SK-N-SH (cell line): ENCODE measurements at places on chromosomes 1 and 21.

GRCh38 chr1:67459068-67459467, 28.9 kb upstream of the SERBP1 start:
- no peak for DNase-seq

DNA sequence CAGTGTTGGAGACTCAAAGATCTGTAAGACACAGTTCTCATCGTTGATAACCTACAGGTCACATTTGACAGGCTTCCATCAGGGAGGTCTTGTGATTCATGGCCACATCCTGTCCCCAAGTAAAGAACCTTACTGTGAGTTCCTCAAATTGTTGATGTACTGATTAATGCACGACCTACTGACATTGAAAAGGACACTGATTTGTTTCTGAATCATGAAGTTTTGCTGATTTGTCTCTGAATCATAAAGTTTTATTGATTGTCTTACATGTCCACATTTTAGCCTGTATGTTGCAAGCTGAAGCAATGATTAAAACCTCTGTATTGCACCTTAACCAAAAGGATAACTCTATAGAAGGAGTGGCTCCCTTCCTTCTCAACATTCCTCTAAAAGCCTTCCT, 476.3 kb upstream of the RUNX1 start:
- no peak for DNase-seq

GRCh38 chr1:220697326-220697725, 7.2 kb downstream of the C1orf115 start:
- no peak for DNase-seq

- no peak for DNase-seq
Measured at GRCh38 chr1:231763456-231763855, 136.9 kb downstream of the DISC1 start.

DNA sequence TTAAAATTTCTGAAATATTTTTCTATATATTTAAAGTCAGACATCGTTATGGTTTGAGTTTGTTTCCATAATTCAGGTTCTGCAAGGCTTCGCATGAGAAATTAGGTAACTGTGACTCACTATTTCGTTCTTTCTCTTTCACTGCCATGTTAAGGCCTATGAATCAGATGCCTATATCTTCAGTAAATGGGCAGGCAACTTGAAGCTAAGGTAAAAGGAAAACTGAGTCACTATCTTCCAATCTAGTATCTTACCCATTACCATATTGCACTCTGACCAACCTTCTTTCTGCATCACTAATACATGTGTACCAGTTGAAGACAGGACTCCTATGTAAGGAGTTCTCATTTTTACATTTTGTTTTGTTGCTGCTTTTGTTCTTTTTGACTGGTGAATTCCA, 37.8 kb downstream of the PYHIN1 start:
- DNase-seq = no peak

DNA sequence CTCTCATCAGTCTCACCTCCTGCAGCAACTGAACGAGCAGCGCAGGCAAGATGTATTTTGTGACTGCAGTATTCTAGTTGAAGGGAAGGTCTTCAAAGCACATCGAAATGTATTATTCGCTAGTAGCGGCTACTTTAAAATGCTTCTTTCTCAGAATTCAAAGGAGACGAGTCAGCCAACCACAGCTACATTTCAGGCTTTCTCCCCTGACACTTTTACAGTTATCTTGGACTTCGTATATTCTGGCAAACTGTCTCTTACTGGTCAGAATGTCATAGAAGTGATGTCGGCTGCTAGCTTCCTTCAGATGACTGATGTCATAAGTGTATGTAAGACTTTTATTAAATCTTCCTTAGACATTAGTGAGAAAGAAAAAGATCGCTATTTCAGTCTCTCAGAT, 53.7 kb downstream of the ZBTB8A start:
- no peak for DNase-seq

DNA sequence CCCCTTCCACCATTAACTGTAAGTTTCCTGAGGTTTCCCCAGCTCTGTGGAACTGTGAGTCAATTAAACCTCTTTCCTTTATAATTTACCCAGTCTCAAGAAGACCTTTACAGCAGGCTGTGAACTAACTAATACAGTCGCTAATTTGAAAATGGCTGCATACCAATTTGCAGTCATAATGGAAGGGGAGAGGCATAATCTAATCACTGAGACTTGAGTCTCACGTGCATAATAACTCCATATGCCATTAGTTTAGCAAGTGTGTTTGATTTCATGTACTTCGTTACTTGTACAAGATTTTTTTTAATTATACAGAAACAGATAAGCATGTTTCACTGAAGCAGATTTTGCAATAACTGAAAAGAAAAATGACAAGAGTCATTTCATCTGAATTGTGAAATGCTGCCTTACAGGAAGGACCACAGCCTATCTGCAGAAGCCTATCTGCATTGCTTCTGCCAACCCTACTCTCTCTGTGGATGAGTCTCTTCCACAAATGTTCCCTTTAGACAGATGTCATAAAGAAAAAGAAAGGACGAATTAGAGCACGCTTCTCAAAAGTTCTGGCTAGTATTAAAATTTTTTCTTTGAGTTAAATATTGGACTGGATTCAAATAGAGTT, 99.1 kb downstream of the PTGER3 start:
- DNase-seq = no peak

GRCh38 chr1:229133151-229133550, 137.8 kb upstream of the RAB4A start:
- DNase-seq = no peak

- no peak for DNase-seq
Measured at GRCh38 chr21:27740084-27740483, 773.2 kb upstream of the ADAMTS5 start.

- no peak for DNase-seq
Measured at GRCh38 chr1:184068354-184068753, 16.8 kb downstream of the TSEN15 start.

GRCh38 chr1:245582026-245582425, 427.2 kb downstream of the KIF26B start:
- no peak for DNase-seq

GRCh38 chr1:32150847-32151246, 28.6 kb upstream of the TXLNA start:
- DNase-seq = no peak

DNA sequence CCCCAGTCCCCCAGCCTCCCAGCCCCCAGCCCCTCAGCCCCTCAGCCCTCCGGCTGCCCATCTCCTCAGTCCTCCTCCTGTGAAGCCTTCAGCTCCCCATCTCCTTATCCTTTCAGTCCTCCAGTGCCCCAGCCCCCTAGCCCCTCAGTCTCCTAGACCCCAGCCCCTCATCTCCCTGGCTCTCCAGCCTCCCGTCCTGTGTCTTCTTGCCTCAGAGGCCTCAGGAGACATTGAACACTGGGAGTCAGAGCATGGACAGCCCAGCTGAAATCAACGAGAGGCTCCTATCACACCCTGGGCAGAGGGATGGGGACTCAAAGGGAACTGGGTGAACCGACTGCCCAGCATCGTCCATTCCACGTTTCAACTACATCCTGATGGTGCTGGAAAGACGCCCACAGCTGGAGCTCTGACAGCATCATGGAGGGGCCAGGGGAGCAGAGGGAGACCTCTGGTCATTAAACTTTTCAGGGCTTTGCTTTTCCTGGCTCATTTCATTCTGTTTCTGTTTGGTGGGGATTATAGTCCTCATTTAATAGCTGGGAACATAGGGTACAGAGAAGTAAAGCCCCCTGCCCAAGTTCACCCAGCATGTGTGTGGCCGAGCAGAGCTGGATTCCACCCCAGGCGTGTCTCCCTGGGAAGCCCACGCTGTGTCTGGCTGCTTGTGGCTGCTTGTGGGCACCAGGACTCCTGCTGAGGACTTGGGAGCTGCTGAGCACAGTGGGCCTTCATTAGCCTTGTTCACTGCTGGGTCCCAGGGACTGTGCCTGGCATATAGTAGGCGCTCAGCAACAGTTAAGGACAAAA, 396.7 kb downstream of the PTPRU start:
- DNase-seq = peak; percentile 52

DNA sequence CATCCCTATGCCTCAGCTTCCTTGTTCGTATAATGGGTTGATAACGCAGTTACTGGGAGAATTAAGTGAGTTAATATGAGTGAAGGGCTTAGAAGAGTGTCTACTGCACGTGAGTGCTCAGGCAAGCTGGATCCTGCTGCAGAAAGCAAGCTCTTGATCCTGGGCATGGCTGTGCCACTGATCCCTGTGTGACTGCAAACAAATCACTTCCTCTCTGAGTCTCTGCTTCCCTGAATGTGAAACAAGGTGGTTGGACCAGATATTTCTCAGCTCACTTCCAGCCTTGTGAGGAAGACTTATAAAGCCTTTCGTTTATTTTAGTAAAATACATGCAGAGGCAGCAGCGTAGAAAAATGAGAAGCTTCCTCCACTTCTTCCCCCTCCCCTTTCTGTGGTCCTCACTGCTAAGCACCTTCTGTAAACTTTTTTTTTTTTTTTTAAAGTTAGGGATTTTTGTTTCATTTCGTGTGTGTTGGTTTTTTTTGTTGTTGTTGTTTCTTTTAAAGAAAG, 13.8 kb downstream of the PSEN2 start:
- no peak for DNase-seq

- DNase-seq = no peak
Measured at GRCh38 chr1:17546946-17547670, 7.6 kb downstream of the ARHGEF10L start.

DNA sequence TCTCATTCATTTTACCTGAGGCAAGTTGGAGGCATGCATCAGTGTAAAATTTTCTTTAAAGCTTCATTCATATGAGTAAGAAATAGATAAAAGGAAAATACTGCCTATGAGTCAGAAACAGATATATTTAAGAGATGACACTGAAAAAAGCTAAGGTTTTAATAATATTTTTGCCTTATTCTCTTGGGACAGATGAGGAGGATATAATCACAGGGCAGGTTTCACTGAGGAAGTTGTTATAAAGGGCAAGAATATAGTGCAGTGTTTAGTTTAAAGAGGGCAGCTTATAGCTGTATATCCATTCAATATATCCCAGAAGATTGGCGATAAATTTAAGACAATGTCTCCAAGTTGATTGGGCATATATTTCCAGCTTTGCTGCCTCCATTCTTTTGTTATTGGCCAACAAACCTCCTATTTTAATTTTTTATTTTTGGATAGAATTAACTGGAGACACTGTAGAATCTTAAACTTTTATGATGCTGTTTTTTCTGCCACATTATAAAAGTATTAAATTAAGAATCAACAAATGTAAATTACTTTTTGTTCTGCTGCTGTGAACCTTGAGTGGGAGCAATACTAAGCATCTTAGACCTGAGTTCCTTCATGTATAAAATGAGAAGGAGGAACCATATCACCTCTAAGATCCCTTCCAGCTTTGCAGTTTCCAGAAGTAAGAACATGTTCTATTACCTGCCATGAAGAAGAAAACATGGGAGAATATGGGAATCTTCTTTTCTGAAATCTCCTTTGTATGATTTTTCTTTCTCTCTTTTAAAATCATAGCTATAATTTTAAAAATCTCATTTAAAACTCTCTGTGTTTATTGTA, 171.6 kb downstream of the S1PR1 start:
- DNase-seq = no peak

GRCh38 chr1:36638268-36638667, 155.6 kb upstream of the CSF3R start:
- DNase-seq = no peak

DNA sequence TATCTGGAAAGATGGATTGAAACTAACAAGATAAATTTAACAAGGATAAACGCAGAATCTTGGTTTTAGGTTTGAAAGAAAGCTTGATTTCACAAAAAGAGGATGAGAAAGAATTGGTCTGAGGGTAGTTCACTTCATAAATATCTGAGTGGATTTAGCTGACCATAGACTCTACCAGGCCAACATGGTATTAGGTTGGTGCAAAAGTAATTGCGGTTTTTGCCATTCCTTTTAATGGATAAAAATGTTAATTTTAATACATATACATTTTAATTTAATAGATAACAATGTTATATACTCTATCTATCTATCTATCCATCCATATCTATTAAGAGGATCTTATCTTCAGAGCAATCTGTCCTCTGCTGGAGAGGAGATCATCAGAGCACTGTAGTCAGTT, 70.2 kb upstream of the PLXNA2 start:
- no peak for DNase-seq

DNA sequence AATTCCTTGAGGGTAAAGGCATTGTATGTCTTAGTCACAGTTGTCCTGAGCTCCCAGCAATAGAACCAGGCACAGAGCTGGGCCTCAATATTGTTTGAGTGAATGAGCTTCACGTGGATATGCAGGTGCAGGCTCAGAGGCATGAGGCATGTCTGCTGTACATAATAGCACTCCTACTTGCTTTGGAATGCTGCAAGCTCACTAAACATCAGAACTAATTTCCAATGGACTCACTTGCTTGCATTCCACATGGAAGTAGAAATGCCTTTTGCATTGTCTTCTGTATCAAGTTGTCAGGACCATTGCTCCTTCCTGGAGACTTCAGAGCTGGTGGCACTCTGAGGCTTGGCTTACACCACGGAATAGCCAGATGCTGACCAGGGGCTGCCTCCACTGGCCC, 37.1 kb downstream of the INAVA start:
- DNase-seq = no peak

DNA sequence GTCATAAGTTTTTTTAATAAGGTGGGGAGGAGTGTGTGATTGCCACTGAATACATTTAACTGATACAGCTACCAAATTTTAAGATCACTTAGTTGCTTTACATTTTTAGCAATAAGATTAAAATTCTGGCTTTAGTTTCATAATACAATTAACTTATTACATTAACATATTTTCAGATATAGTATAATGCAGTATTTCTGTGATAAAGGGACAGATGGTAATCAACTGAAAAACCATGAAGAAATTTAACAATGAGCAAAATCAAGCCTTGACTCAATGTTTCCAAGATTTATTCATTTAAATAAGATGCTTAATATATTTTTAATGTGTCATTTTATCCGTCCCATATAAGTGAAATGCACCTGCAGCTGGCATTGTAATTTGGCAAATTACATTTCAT, 4.0 kb downstream of the TOMM20 start:
- no peak for DNase-seq

DNA sequence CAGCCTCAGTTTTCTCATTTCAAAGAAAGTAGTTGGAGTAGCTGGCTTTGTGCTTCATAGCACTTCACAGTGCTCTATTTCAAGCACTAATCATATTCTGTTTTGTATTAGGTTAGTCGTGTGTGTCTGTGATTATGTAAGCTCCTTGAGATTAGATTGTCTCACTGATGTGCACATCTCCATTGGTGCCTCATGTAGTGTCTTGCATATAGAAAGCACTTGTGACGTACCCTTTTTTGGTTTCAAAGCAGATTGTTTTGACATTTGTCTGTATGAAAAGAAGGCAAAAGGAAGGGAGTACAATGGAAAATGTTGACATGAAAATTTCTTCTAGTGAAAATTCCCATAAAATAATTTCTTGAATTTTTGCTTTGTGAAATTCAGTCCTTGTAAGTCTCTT, 13.9 kb downstream of the BTBD8 start:
- DNase-seq = no peak

GRCh38 chr1:217540321-217540720, 90.6 kb downstream of the GPATCH2 start:
- DNase-seq = no peak

GRCh38 chr1:87686136-87686495, 357.4 kb downstream of the LMO4 start:
- no peak for DNase-seq

GRCh38 chr1:31607360-31607759, 10.1 kb upstream of the HCRTR1 start:
- DNase-seq = no peak

- no peak for DNase-seq
Measured at GRCh38 chr1:180577361-180577760, 18.6 kb downstream of the OVAAL start.
